ENCODE measurements at places on chromosomes 12 and 14.

GRCh38 chr12:2277492-2278155, 224.8 kb downstream of the CACNA1C start:
- no peak for DNase-seq

GRCh38 chr14:69945912-69946311, 66.7 kb downstream of the SMOC1 start:
- DNase-seq = no peak

DNA sequence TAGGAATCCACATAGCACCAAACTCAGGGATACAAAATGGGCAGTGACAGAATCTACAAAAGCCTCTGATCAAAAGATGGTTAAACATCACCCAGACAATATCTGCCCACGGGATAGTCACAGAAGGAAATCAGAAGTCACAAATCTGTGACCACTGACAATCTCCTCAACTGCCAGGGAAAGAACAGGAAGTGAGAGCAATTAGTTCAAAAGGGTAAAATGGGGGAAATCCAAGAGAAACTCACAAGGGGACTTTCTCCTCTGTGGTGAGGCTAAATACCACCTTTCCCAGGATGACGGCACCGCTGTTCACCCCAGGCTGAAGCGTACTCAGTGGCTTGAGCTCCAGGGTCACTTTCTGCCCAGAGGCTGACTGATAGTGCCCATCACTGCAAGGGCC, 10.7 kb downstream of the TTC5 start:
- peak; percentile 60 for DNase-seq

DNA sequence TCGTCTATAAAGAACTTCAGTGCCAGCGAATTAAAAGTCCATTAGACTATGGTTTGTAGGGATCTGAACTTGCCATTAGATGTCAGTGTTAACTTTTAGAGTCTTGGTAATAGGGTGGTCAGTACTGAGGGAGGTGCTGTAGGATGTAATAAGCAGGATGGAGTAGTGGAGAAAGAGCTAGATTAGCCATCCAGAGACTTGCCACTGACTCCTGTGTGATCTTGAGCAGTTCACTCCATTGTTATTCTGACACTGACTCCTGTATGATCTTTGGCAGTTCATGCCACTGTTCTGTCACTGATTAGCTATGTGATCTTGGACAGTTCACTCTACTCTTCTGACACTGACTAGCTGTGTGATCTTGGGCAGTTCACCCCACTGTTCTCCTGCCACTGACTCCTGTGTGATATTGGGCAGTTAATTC, 133.6 kb downstream of the TTLL5 start:
- no peak for DNase-seq

- DNase-seq = no peak
Measured at GRCh38 chr12:122394626-122395194, 27.8 kb downstream of the CLIP1 start.

GRCh38 chr14:100894416-100894815, 9.1 kb downstream of the RTL1 start:
- DNase-seq = no peak

All from suppressor macrophage (primary cell).